Smooth muscle cell of the umbilical artery (primary cell): ENCODE measurements at places on chromosomes 11 and 22. TPM values are rescaled to one million over a fixed set of nuclear protein-coding genes. Genes with fewer than 3 reads are reported as not detected.

APOA5 gene
- total RNA-seq = not detected in 2 replicates

CDC42BPG gene
- under 0.01 and 0.32 TPM in 2 replicates for total RNA-seq

CARD18 gene
- not detected in 2 replicates for total RNA-seq

XNDC1N gene
- total RNA-seq = 5.5 and 8.9 TPM in 2 replicates

SHANK2 gene
- total RNA-seq = 3.7 and 6.8 TPM in 2 replicates

C11orf91 gene
- not detected in 2 replicates for total RNA-seq

MOV10L1 gene
- total RNA-seq = 2.1 and 14.8 TPM in 2 replicates

SYT9 gene
- under 0.01 and 0.05 TPM in 2 replicates for total RNA-seq

LRRC10B gene
- total RNA-seq = 0.09 TPM in 1 of 2 replicates, not detected in the other

CD44 gene
- 146 and 667 TPM in 2 replicates for total RNA-seq

MMP8 gene
- total RNA-seq = 1.4 and 1.5 TPM in 2 replicates

OR5D13 gene
- total RNA-seq = not detected in 2 replicates

PATE4 gene
- total RNA-seq = not detected in 2 replicates

NLRP10 gene
- total RNA-seq = 0.78 TPM in 1 of 2 replicates, not detected in the other

PUS3 gene
- total RNA-seq = 12.8 and 16.6 TPM in 2 replicates

FGF4 gene
- total RNA-seq = not detected in 2 replicates

CLMP gene
- 111 and 152 TPM in 2 replicates for total RNA-seq

NPAS4 gene
- not detected in 2 replicates for total RNA-seq

SLC6A5 gene
- not detected in 2 replicates for total RNA-seq

BTG4 gene
- not detected in 2 replicates for total RNA-seq

MS4A7 gene
- not detected in 2 replicates for total RNA-seq

LRRC74B gene
- under 0.01 TPM in 1 of 2 replicates, not detected in the other for total RNA-seq

TPBGL gene
- total RNA-seq = under 0.01 and 0.05 TPM in 2 replicates

CHRM1 gene
- not detected in 2 replicates for total RNA-seq

TMEM191B gene
- total RNA-seq = under 0.01 and 0.97 TPM in 2 replicates

RNH1 gene
- 256 and 286 TPM in 2 replicates for total RNA-seq

KCNJ1 gene
- not detected in 2 replicates for total RNA-seq

HSPB2 gene
- under 0.01 and 0.14 TPM in 2 replicates for total RNA-seq

OR51I1 gene
- not detected in 2 replicates for total RNA-seq

OR56A1 gene
- total RNA-seq = under 0.01 TPM in 1 of 2 replicates, not detected in the other

PVALB gene
- not detected in 2 replicates for total RNA-seq

OR6A2 gene
- 0.30 and 1.2 TPM in 2 replicates for total RNA-seq

MMP27 gene
- total RNA-seq = not detected in 2 replicates

TSPAN4 gene
- 178 and 183 TPM in 2 replicates for total RNA-seq

CD3D gene
- total RNA-seq = not detected in 2 replicates

OTOG gene
- not detected in 2 replicates for total RNA-seq

CCDC87 gene
- 0.32 and 0.89 TPM in 2 replicates for total RNA-seq

CCDC81 gene
- 6.5 and 7.7 TPM in 2 replicates for total RNA-seq

TRAF6 gene
- 5.6 and 11.7 TPM in 2 replicates for total RNA-seq

SPDYC gene
- total RNA-seq = not detected in 2 replicates

DERL3 gene
- 0.30 and 0.83 TPM in 2 replicates for total RNA-seq

COX8A gene
- 255 and 284 TPM in 2 replicates for total RNA-seq

OSBP2 gene
- 0.59 and 1.7 TPM in 2 replicates for total RNA-seq

MPPED2 gene
- not detected in 2 replicates for total RNA-seq

GRM5 gene
- under 0.01 and 0.05 TPM in 2 replicates for total RNA-seq

PLAAT2 gene
- not detected in 2 replicates for total RNA-seq
